ENCODE measurements at places on chromosomes 7 and 10. TPM values are rescaled to one million over a fixed set of nuclear protein-coding genes. Genes with fewer than 3 reads are reported as not detected.

DNA sequence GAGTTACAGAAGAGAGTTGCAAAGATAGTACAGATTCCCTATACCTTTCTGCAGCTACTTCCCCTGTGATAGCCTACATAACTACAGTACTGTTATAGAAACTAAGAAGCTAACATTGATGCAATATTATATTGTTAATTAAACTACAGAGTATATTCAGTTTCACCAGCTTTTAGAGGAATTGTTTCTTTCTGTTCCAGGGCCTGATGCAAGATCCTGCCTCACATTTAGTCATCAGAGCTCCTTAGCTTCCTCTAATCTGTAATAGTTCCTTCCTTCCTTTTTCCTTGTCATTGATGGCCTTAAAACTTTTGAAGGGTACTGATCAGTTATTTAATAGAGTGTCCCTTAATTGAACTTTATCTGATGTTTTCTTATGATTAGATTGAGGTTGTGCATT, 56.8 kb downstream of the SDHAF3 start:
- DNase-seq: no peak

DNA sequence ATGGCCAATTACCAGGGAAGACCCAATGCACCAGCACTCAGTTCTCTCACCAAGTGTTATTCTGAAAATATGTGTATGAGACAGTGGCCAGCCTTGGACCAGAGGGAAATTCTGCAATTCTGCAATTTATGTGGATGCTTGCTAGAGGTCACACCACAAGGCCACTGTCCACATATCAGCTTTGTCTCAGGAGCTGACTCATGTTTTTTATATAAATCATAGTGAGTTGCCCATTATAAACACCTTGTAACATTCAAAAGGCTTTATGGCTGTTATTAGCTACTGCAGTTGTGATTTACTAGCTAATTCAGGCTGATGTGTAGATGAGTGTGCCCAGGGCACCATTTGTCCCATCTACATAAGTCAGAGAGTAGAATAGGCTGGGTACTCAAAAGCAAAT, 649.0 kb downstream of the LRMDA start:
- DNase-seq: peak; percentile 62

- DNase-seq: no peak
These were observed 30.9 kb downstream of the NACAD start for GRCh38 chr7:45057878-45058277.

- no peak for DNase-seq
These were observed 29.3 kb downstream of the KLF6 start for GRCh38 chr10:3755440-3756359.

- DNase-seq: peak; percentile 1
These were observed 138.4 kb downstream of the SDK1 start for GRCh38 chr7:3439333-3440030.

GRCh38 chr10:79275431-79275851, 71.8 kb upstream of the PPIF start:
- DNase-seq: peak; percentile 78

DNA sequence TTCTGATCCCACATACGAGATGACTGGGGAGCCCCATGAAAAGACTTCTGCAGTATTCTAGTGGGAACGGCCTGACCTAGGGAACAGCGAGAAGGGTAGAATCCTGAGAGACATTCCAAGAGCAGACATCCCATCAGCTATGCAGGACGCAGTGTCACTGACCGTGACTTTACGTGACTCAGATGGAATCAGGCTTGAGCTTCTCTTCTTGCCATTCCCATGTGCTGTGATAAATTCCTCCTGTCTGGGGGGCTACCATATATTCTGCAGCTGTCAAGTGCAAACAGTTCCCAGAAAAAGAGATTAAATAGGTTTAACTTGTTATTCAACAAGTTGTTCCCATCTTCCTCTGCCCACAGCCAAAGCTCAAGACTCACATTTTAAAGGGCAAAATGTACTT, 73.1 kb upstream of the PDE1C start:
- no peak for DNase-seq

DNA sequence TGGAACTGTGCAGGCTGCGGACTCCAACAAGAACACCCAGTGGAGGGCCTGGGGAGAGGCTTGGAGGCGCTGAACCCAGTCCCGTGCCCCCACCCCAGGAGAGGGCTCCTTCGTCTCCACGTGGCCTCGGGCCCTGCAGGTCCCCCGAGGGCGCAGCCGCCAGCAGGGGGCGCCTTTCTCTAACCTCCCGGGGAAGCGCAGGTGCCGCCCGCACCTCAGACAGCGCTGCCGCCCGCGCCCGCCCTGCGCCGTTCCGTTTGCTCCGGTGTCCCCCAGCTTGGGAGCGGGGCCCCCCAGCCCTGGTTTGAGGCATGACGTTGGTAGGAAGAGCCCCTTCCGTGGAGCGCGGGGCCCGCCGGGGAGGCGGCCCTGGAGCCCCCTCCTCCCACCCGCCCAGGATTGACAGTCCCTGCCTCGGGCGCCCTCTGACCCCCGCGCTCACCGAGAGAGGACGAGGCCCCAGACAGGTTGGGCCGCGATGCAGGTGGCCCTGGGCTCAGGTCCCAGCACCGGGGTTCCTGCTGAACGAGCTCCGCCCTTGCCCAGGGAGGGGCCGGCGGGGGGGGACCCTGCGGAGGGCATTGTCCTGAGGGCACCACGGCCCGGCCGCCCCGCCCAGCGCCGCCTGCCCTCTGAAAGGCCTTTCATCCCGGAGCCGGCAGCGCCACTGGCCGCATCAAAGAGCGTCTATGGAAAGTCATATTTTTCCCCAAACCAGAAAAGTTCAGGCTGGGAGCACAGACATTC, 42.8 kb downstream of the FOXL3 start:
- no peak for DNase-seq

DNA sequence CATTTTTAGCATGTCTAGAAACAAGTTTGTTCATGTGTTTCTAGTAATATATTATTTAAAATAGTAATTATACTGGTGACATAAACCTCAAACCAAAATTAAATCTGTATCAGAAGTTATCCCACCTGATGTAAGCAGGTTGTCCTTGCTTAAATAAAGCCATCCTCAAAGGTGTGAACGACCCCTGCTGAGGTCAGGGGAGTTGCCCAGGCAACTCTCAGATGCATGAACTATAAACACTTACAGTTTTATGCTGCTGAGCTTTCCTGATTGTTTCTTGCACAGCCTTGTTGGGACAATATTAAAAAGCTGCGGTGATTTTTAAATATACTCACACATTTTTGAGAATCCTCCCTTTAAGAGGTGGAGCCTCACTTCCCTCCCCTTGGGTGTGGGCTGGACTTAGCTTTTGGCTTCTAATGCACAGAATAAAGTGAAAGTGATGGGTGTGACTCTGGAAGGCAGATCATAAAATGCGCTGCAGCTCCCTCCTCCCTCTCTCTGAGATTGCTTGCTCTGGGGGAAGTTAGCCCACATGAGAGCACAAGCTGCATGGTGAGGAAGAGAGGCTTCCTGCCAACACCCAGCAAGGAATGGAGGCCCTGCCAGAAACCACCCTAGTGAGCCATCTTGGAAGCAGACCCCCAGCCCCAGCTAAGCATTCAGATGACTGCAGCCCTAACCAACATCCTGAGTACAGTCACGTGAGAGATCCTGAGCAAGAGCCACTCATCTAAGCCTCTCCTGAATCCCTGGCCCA, 152.7 kb downstream of the SKIDA1 start:
- peak; percentile 89 for DNase-seq

DNA sequence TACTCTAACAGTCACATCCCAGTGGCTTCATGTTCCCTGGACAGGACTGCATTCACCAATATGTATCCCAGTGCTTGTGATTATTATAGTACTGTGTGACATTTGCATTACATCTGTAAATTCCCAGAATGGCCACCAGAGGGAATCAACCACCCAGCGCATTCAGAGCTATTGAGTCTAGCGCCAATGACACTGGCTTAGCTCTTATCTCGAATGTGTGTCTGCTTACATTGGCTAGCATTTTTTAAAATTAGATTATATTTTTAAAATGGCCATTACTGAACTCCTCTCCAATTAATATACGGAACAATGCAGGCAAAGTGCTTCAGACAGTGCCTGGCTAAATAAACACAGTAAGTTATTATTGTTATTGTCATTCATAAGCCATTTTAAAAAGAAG, 36.3 kb downstream of the TRIL start:
- DNase-seq: peak; percentile 53

COL17A1 gene
- total RNA-seq: 0.82 TPM

DPP6 gene
- total RNA-seq: not detected

TMEM72 gene
- not detected for total RNA-seq
